A549 treated with AZD2906 at 1 μM for 4 hours (cell line): ENCODE measurements at places on chromosomes 3 and 15. TPM values are rescaled to one million over a fixed set of nuclear protein-coding genes. Genes with fewer than 3 reads are reported as not detected.

The RLBP1 gene
- total RNA-seq, result not detected in 5 replicates

The CFAP44 gene
- 0.93 to 1.5 TPM (median 1.1 TPM) in 5 replicates for total RNA-seq

The RARRES1 gene
- 8.0 to 11.8 TPM (median 9.8 TPM) in 5 replicates for total RNA-seq

The TM4SF18 gene
- 27.2 to 41.6 TPM (median 29.5 TPM) in 5 replicates for total RNA-seq

The ELP6 gene
- 25.0 to 30.6 TPM (median 28.0 TPM) in 5 replicates for total RNA-seq

The TWF2 gene
- 63.1 to 70.9 TPM (median 65.7 TPM) in 5 replicates for total RNA-seq

The APOD gene
- total RNA-seq, result 1.3 to 2.1 TPM (median 1.6 TPM) in 5 replicates

The TTC21A gene
- 1.2 to 2.8 TPM (median 2.1 TPM) in 5 replicates for total RNA-seq

The IL20RB gene
- total RNA-seq, result 0.76 to 1.1 TPM (median 0.98 TPM) in 5 replicates

The ADCY5 gene
- total RNA-seq, result 0.39 to 0.88 TPM (median 0.61 TPM) in 5 replicates

The CRABP1 gene
- total RNA-seq, result 0.98 to 2.4 TPM (median 1.8 TPM) in 5 replicates

The PLCB2 gene
- 0.38 to 0.97 TPM (median 0.84 TPM) in 5 replicates for total RNA-seq

The SHF gene
- total RNA-seq, result 0.36 to 0.75 TPM (median 0.53 TPM) in 5 replicates

The ZMYND10 gene
- 0.91 to 1.8 TPM (median 1.2 TPM) in 5 replicates for total RNA-seq

The GSK3B gene
- 22.3 to 26.4 TPM (median 24.6 TPM) in 5 replicates for total RNA-seq

The HGD gene
- total RNA-seq, result 17.9 to 23.4 TPM (median 20.8 TPM) in 5 replicates

The TRNT1 gene
- 24.3 to 31.4 TPM (median 27.3 TPM) in 5 replicates for total RNA-seq

The PLA2G4E gene
- 0.06 TPM in 1 of 5 replicates, not detected in the others for total RNA-seq

The GASK1A gene
- not detected in 5 replicates for total RNA-seq
